ENCODE measurements at places on chromosomes 1 and 21.

DNA sequence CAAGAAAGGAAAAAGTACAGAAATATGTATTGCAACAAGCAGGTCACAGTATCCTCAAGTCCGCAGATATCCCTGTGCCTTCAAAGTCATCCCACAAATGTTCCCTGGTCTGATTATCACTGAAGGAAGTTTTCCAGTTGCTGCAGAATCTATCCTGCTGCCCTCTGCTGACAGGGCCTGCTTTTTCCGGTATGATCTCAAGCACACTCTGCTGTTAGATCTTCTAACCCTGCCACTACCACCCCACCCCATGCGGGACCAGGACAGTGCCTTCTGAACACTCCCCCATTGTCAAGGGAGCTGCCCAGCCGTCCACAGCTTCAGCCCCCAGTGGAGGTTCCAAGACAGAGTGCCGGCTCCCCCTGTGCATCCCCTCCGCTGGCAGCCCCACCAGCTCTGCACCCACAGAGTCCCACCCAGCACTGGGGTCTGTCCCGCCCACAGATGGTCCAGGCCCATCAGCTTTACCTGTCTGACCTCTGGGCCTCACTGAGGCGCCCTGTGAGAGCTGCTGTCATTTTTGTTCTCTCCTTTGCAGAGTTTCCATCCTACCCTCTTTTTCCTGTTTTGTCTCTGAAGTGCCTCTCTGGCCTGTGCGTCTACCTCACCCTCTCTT is 27.9 kb downstream of the FAM163A start:
- DNase-seq: no peak

- no peak for DNase-seq
These were observed 457 bp downstream of the TRAPPC3 start for GRCh38 chr1:36148821-36149236.

DNA sequence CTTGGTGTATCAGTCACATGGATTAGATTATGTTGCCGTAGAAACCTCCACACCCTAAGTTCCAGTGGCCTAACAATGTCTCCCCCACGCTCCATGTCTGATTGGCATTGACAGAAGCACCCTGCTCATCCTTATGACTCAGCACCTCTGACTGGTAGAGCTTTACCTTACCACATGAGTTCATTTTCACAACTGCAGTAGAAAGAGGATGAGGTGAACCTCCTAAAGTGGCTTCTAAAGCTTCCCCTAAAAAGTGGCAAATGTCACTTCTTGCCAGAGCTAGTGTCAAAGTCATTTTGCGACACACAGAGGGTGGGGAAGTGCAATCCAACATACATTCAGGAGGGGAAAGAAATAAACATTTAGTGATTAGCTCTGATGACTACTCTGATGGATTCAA is 30.6 kb upstream of the LYPD8 start:
- no peak for DNase-seq

GRCh38 chr1:8352886-8353785 is 35.2 kb downstream of the SLC45A1 start:
- DNase-seq: no peak

GRCh38 chr1:248631354-248632008 is 3.4 kb downstream of the OR2T11 start:
- no peak for DNase-seq
